Endodermal cell (in vitro differentiated cells): ENCODE measurements at places on chromosomes 13 and 19.
A peak's percentile ranks its signal among the peaks of the same experiment; 100 is the strongest.

DNA sequence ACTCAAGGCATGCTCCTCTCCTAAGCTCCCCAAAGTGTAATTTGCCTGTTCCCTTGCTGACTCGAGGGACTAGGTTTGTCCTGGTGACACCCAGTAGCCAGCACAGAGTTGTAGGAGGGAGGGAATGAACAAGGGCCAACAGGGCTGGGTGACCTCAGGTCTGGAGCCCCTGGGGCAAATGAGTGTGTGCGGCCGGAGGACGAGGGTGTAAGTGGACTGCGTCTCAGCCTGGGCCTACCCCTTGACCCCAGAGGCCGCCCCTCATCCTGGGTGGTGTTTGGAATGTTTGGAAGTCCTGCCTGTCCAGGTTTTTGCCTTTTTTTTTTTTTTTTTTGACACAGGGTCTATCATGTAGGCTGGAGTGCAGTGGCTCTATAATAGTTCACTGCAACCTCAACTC, 1.3 kb upstream of the ZNF653 start:
- H3K27me3 ChIP-seq, result no peaks in the 10 kb centered on the region
- no peaks in the 10 kb centered on the region for H3K4me1 ChIP-seq
- no peak overlapping the region for H3K27ac ChIP-seq
- DNase-seq, result no peak

- no peaks in the 10 kb centered on the region for H3K27me3 ChIP-seq
- H3K36me3 ChIP-seq, result no peaks in the 10 kb centered on the region
- no peak overlapping the region for H3K4me3 ChIP-seq
Measured at GRCh38 chr13:66748712-66749111, 481.4 kb downstream of the PCDH9 start.

DNA sequence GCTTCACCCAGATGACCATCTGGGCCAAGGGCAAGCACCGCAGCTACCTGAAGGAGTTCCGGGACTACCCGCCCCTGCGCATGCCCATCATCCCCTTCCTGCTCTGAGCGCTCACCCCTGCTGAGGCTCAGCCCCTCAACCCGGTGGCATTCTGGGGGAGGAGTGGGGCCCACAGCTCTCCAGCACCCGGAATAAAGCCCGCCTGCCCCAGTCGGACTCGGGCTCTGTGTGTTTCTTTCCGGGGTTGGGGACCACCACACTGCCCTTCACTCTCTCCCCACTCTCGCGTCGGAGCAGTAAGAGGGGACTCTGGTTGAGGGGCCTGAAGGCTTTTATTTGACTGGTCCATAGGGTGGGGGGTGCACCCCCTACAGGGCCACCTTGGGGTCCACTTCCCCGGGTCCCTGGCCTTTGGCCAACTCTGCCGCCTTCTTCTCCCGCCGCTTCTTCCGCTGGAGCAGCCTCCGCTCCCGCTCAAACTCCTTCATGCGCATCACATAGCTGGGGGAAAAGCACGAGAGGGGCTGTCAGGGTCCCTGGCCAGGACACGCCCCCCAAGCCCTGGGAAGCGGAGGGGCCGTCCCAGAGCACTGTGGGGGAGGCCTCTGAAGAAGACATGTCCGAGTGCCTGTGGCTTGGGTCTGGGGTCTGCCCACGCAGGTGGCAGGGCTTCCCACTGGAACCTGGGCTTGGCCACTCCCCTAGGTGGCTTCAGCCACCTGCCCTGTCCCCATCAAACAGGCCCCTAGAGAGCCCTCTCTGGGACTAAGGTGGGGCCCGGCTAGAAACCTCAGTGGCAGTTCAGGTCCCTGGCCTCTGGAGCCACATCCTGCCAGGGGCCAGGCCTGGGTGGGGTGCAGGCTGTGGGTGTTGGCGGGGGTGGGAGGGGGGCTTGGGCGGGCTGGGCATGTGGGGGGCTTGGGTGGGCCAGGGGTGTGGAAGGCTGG, 5.8 kb downstream of the NDUFB7 start:
- H3K27ac ChIP-seq, result no peak overlapping the region
- H3K27me3 ChIP-seq, result no peaks in the 10 kb centered on the region
- peaks cover 6% of the 10 kb centered on the region for H3K4me1 ChIP-seq
- H3K36me3 ChIP-seq, result no peaks in the 10 kb centered on the region
- DNase-seq, result no peak

GRCh38 chr19:43371909-43372308, 18.4 kb downstream of the CD177 start:
- H3K36me3 ChIP-seq, result no peaks in the 10 kb centered on the region
- no peaks in the 10 kb centered on the region for H3K4me1 ChIP-seq

- peak overlapping the region; percentile 10 for H3K27ac ChIP-seq
- H3K36me3 ChIP-seq, result no peaks in the 10 kb centered on the region
- H3K27me3 ChIP-seq, result peaks cover 56% of the 10 kb centered on the region
- peak overlapping the region; percentile 86 for H3K4me3 ChIP-seq
- H3K4me1 ChIP-seq, result no peaks in the 10 kb centered on the region
Measured at GRCh38 chr13:71865874-71866334, 1.1 kb downstream of the DACH1 start.

DNA sequence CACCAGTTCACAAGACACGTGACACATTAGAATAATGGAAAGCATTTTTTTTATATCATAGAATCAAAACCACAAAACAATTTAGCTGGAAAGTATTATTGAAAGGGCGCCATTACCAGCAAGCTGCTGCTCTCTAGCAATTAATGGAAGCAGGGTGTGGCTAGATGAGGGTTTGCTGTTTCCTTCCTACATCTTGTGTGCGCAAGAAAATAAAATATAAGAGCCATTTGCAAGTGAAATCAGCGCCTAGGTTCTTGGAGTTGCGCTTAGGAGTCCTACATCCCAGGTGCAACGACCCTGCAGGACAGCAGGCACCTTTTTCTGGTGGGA, 140.9 kb downstream of the ZNF536 start:
- H3K27me3 ChIP-seq, result no peaks in the 10 kb centered on the region
- DNase-seq, result no peak
- H3K27ac ChIP-seq, result no peak overlapping the region
- no peaks in the 10 kb centered on the region for H3K4me1 ChIP-seq
- H3K4me3 ChIP-seq, result no peak overlapping the region

GRCh38 chr19:10211061-10211460, 16.3 kb upstream of the DNMT1 start:
- no peak for DNase-seq
- no peaks in the 10 kb centered on the region for H3K27me3 ChIP-seq
- H3K4me3 ChIP-seq, result no peak overlapping the region
- H3K4me1 ChIP-seq, result no peaks in the 10 kb centered on the region
- H3K27ac ChIP-seq, result no peak overlapping the region
- no peaks in the 10 kb centered on the region for H3K36me3 ChIP-seq

GRCh38 chr19:2255982-2256685, at the start of gene JSRP1:
Gene JSRP1 (minus strand): TSS chr19:2256417. CDS start chr19:2255314, 1,103 bp downstream.
- no peaks in the 10 kb centered on the region for H3K36me3 ChIP-seq
- H3K27me3 ChIP-seq, result peaks cover 16% of the 10 kb centered on the region
- H3K4me3 ChIP-seq, result no peak within 1 kb of the TSS
- no peaks in the 10 kb centered on the region for H3K4me1 ChIP-seq

- H3K36me3 ChIP-seq, result no peaks in the 10 kb centered on the region
- peaks cover 22% of the 10 kb centered on the region for H3K4me1 ChIP-seq
- H3K27ac ChIP-seq, result no peak overlapping the region
Measured at GRCh38 chr13:51794964-51795363, 9.0 kb downstream of the DHRS12 start.

DNA sequence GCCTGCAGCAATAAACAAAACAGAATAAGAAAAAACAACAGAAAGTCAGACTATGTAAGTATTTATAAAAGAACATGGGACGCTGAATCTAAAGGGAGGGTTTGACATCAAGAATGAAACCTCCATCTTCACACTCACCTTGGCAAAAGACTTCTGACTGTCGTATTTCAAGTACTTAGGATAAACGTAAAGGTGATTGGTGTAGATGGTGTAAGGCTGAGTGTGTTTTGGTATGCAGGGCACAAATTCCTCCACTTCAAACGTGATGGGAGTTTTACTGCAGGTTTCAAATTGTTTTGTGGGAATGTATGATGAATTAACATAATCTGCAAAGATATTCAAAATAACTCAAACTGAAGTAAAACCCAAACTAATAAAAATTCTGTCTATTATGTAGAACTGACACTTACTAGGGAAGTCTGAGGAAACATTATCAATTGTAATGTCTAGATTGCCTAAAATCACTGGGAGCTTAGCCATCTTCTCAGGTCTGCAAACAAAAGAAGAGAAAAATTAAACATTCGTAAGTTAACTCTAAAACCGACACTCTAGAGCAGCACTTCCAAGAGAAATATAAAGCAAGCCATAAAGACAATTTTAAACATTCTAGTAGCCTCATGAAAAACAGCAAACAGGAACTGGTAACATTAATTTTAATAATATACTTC, 89.5 kb downstream of the DOCK9 start:
- no peak for DNase-seq
- no peaks in the 10 kb centered on the region for H3K4me1 ChIP-seq
- H3K4me3 ChIP-seq, result no peak overlapping the region
- no peak overlapping the region for H3K27ac ChIP-seq
- H3K36me3 ChIP-seq, result no peaks in the 10 kb centered on the region
- H3K27me3 ChIP-seq, result no peaks in the 10 kb centered on the region

- H3K4me3 ChIP-seq, result no peak overlapping the region
- no peak for DNase-seq
- H3K36me3 ChIP-seq, result no peaks in the 10 kb centered on the region
Measured at GRCh38 chr13:42484386-42484785, 89.6 kb upstream of the TNFSF11 start.

DNA sequence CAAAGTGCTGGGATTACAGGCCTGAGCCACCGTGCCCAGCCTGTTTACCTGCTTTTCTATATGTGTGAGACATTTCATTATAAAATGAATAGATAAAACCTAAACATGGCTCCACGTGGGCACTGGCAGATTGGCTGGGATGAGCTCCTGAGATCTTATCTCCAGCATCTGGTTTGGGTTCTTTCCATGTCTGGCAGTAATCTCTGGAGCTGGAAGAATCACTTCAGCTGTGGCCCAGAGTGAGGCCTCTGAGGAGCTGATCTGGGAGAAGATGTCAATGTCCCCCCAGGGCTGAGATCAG, 5.5 kb upstream of the SULT2A1 start:
- H3K4me3 ChIP-seq, result no peak overlapping the region
- no peak for DNase-seq
- H3K36me3 ChIP-seq, result no peaks in the 10 kb centered on the region
- no peak overlapping the region for H3K27ac ChIP-seq
- H3K4me1 ChIP-seq, result no peaks in the 10 kb centered on the region
- H3K27me3 ChIP-seq, result no peaks in the 10 kb centered on the region

GRCh38 chr13:73179650-73180274, 121.0 kb downstream of the KLF5 start:
- no peak overlapping the region for H3K27ac ChIP-seq
- no peaks in the 10 kb centered on the region for H3K36me3 ChIP-seq
- no peak for DNase-seq
- no peak overlapping the region for H3K4me3 ChIP-seq

- H3K27me3 ChIP-seq, result no peaks in the 10 kb centered on the region
- no peaks in the 10 kb centered on the region for H3K36me3 ChIP-seq
- no peak for DNase-seq
- H3K4me1 ChIP-seq, result no peaks in the 10 kb centered on the region
Measured at GRCh38 chr19:16066611-16067104, 9.6 kb upstream of the TPM4 start.

DNA sequence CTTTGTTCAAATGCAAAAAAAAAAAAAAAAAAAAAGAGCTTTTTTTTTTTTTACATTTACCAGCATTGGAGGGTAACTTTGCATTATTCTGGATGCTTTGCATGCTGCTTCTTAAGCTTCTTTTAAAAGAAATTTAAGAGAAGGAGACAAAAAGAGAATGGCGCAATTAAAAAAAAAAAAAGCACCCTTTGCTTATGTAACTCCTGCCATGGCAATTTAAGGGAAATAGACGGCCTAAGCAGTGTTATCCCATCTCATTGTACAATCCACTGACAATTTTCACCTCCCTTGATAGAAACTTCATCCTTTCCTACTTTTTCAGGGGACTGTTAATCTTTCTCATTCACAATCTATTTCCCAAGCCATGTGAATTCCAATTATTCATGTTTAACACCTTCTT, 129.8 kb downstream of the KCTD12 start:
- no peaks in the 10 kb centered on the region for H3K36me3 ChIP-seq
- no peak overlapping the region for H3K4me3 ChIP-seq
- H3K27me3 ChIP-seq, result no peaks in the 10 kb centered on the region
- no peak for DNase-seq

DNA sequence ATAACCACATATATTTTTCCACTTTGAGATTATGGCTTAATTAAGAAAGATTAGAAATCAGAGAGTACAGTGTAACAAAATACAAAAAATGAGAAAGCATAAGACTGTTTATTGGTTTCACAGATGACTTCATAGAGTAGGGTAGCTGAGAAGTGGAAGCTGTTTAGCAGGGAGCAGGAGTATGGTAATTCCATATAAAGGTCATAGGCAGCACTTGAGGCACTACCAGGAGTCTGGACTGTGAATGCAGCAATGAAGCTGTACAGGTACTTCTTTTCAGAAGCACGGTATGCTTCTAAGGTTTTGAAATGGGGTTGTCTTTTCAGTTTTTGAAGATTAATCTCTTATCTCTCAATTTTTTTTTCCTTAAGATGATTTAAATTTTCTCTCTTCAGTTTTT, 69.2 kb downstream of the MICU2 start:
- no peak for DNase-seq
- no peak overlapping the region for H3K27ac ChIP-seq
- H3K27me3 ChIP-seq, result no peaks in the 10 kb centered on the region
- no peaks in the 10 kb centered on the region for H3K4me1 ChIP-seq
- H3K36me3 ChIP-seq, result peaks cover 15% of the 10 kb centered on the region
- H3K4me3 ChIP-seq, result no peak overlapping the region

GRCh38 chr19:4295972-4296771, 6.0 kb downstream of the TMIGD2 start:
- no peaks in the 10 kb centered on the region for H3K4me1 ChIP-seq
- H3K27me3 ChIP-seq, result no peaks in the 10 kb centered on the region
- H3K36me3 ChIP-seq, result no peaks in the 10 kb centered on the region
- no peak overlapping the region for H3K27ac ChIP-seq

GRCh38 chr13:113917594-113918371, 53.9 kb upstream of the GAS6 start:
- no peaks in the 10 kb centered on the region for H3K27me3 ChIP-seq
- DNase-seq, result peak; percentile 39
- H3K4me3 ChIP-seq, result no peak overlapping the region
- H3K36me3 ChIP-seq, result no peaks in the 10 kb centered on the region

DNA sequence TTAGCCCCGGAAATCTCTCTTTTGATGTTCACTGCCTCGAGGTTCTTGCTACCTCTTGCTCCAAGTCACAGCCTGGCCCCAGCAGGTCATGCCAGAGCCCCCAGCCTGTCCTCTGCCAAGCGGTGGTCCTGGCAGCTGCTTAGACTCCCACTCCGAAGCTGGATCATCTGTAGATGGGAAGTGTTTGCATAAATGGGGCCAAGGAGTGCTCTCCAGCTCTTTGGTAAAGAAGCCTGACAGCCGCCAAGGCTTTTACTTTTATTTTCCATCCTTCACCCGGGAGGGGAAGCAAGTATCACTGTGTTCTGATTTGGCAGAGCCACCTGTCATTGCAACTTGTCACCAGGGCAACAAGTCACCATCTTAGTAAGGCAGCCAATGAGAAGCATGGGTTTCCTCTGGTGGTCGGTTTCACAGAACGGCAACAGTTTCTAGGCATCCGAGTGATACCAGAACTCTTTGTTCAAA, 10.6 kb upstream of the RETN start:
- H3K27ac ChIP-seq, result no peak overlapping the region
- no peak overlapping the region for H3K4me3 ChIP-seq
- peaks cover 12% of the 10 kb centered on the region for H3K27me3 ChIP-seq

GRCh38 chr19:4380254-4380727, 20.1 kb downstream of the SH3GL1 start:
- peaks cover 3% of the 10 kb centered on the region for H3K4me1 ChIP-seq
- H3K27ac ChIP-seq, result no peak overlapping the region
- H3K4me3 ChIP-seq, result no peak overlapping the region
- no peak for DNase-seq
- H3K36me3 ChIP-seq, result peaks cover 13% of the 10 kb centered on the region
